Anterior cingulate cortex (tissue), 58 donors: ENCODE measurements at places on chromosomes 7 and 10.

DNA sequence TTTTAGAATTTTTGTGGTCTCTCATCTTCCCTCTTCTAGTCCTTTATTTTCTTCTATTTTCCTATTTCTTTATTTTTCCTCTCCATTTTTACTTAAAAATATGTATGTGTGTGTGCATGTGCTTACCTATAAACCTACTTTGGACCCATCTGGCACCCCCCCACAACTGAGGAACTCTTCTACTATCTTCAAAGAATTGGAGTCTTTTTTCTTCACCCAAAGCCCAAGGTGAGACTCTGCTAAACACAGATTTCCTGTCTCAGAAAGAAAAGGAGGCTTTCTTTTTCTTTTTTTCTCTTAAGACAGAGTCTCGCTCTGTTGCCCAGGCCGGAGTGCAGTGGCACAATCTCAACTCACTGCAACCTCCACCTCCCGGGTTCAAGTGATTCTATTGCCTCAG, 24.2 kb downstream of the PRTFDC1 start:
- no peak for DNase-seq

DNA sequence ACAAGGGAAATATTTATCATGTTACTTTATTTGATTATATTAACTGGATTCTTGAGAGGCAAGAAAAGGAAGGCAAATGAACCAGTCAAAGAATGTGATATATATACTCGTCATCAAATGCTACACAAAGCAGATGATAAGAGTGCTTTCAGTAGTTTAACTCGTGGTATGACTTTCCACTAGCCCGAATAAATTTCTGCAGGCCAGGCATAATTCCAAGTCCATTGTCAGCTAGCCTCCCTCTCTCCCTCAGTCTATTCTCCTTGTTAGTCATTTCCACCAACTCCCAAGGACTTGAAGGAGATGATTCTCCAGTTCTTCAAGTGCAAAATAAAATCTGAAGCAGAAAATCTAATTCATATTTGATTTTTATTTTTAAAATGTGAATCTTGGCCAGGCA, 190.5 kb downstream of the GLI3 start:
- no peak for DNase-seq

DNA sequence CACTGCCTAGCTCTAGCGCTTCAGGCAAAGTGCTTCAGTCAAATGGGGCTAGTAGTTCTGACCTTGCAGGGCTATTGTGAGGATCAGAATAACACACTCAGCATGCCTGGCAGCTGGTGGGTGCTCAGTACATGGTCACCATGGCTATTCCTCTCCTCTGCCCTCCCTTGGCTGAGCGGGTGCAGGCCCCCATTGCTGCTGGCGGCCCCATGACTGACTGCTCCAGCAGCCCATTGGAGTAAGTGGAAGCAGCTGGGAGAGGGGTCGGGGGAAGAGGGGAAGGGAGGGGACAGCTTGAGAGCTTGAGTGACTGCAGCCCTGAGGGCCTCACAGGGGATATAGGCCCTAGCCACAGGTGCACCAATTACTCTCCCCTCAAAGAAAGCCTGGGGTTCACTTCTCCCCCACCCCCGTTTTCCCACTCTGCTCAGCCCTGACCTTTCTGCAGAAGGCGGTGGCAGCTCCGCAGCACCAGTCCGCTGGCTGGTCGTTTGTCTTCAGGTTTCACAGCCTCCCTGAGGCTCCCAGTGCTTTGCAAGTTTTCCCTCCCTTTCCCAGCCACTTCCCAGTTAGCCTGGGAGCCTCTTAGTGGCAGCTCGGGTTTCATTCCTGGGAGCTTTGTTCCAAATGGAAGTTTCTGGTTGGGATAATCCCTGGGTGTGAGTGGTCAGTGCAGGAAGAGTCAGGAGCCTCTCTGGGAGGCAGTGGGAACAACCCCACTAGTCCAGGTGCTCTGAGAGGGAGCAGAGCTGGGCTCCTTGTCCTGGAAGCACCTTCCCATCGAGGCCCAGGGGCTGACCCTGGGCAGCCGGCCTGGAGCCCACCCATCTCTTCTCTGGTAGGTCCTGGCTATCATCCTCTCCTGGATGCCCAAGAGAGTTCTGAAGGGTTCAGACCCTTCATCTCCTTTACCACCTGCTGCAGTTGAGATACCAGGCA, 16.3 kb downstream of the FGF8 start:
- no peak for DNase-seq

GRCh38 chr7:73560109-73560835, 2.8 kb upstream of the BCL7B start:
- no peak for DNase-seq

GRCh38 chr7:151803841-151804240, 73.1 kb downstream of the PRKAG2 start:
- no peak for DNase-seq

- no peak for DNase-seq
These were observed 27.5 kb downstream of the VWA2 start for GRCh38 chr10:114266521-114266920.

DNA sequence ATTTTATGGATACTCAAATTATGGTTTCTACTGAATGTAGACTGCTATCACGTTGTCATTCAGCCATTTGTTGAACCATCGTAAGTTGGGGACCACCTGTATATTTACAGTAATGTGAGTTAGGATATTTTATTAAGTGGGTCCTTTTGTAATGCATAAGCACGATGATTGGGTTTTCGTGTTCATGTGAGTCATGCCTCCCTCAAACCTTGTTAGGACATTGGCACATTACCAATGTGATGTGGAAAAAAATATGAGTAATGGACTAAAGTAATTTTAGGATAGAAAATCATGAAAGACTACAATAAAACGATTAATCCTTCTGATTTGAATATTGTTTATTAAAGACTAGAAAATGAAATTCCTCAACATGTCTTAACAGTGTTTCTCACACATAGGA, 8.7 kb downstream of the SMC3 start:
- DNase-seq: no peak

- no peak for DNase-seq
These were observed 3.5 kb upstream of the ZNF282 start for GRCh38 chr7:149191851-149192250.

- DNase-seq: no peak
These were observed 143.8 kb downstream of the HGF start for GRCh38 chr7:81626008-81626407.

DNA sequence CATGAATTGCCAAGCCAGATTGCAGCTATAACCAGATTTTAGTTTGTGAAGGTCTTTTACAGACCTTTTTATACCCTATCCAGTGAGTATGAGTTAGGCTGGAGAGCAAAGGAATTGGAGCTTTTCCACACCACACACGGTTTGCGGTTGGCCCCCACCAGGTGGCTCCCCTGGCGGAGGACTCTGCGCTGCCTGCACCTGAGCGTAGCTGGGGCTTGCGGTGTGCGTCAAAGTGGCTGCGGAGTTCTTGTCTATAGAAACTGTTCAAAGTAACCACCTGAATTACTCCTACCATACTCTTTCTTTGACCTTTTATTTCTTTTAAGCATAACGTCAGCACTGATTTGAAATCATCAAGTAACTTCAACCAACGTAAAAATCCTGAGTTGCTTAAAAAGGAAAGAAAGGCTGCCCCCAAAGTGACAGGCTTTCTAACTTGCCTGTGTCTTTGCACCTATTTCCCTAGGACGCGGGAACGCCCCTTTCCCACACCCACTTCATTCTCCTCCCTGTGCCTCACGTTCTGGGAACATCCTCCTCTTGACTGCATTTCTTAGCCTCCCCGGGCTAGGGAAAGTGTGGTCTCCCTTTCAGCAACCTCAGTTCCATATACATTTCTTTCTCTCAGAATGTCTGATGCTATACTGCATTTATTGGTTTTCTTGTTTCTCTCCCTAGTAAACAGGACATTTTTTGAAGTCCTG, 47.6 kb upstream of the TMEM72 start:
- DNase-seq: no peak

GRCh38 chr7:123372368-123372767, 162.0 kb downstream of the IQUB start:
- DNase-seq: no peak

GRCh38 chr10:125951290-125951689, 54.9 kb downstream of the FANK1 start:
- DNase-seq: no peak

DNA sequence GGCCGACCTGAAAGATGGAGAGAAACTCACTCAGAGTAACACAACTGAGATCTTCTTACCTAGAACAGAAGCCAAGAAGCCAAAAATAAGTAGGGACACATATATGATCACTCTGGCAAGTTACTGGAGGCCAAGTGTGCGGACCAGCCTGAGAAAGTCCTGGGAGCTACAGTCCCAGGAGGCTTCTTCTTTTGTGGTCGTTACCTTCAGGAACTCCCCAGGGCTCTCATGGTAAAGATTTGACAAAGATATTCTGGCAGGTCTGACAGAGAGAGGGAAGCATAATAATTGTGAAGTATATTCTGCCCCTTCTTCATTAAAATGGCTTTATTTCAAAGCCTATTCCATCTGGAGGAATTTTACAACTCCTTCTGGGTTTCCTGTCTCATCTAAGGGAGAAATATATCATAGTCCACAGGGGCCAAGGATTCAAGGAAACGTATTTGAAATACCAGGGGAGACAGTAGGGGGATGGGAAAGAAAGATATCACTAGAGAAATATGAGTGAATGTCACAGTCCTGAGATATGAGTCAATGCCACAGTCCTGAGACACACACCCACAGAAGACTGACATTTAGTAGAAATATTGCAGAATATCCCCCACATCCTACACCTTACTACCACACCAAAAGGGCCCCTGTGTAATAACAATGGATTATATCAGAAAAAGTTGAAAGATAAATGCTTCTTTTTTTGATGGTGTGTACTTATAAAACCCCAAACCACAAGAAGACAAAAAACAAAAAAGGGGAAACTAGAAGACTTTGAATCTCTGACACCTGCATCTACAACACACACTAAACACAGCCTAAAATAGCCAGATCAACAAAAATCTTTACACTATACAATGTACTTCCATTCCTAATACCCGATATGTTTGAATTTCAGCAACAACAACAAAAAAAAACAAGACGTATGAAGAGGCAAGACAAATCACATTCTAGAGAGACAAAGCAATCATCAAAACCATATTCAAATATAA, 594.2 kb upstream of the NRG3 start:
- DNase-seq: no peak

- DNase-seq: no peak
These were observed 1.3 kb downstream of the HOXA9 start for GRCh38 chr7:27164045-27164366.

DNA sequence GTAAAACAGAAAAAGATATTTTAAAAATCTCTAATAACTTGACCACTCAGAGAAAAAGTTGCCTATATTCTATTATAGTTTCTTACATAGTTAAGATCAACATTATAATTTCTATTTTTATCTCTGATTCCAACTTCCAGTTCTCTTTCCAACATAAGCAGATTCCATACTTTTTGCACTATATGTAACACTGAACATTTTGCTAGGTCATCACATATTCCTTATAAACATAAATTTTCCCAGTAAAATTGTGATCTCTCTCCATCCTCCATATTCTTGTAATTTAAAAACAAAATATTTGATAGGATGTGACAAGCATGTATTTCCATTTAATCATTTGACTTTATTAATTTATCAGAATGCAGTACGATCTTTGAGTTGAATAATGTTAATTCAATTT, 170.4 kb upstream of the THSD7A start:
- no peak for DNase-seq

GRCh38 chr10:60944058-60944909, at the start of gene RHOBTB1:
Gene RHOBTB1, minus strand, starts transcription at chr10:60944185. Its CDS starts 32,643 bp downstream, at chr10:60911542.
- DNase-seq: peak; percentile 77

GRCh38 chr10:22795546-22795945, 81.2 kb upstream of the PIP4K2A start:
- DNase-seq: no peak

DNA sequence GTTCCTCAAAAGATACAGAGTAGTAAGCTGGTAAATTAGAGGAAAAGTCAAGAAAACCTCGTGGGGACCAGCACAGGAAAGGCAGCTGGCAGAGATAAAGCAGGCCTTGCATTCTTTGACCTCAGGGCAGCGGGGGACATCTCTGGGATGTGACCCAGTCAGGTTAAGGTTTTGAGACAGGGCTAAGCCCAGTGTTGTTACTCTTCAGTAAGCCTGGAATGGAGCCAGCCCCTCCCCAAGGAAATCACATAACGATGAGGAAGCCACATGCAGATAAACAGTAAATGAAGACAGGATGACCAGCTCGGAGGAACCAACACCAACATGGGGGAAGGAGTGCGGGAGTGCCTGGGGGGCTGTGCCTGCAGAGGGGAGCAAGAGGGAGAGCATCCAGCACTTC, 99.6 kb downstream of the JAZF1 start:
- no peak for DNase-seq

- DNase-seq: no peak
These were observed 6.2 kb downstream of the GIGYF1 start for GRCh38 chr7:100687751-100688300.

DNA sequence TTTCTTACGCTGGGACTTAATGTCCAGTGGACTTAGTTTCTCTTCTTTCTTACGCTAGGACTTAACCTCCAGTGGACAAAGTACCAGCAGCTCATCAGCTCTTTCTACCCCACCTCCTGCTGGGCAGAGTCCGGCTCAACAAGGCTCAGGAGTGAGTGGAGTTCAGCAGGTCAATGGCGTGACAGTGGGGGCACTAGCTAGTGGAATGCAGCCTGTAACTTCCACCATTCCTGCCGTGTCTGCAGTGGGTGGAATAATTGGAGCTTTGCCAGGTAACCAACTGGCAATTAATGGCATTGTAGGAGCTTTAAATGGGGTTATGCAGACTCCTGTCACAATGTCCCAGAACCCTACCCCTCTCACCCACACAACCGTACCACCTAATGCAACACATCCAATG, 199.7 kb downstream of the MLLT10 start:
- DNase-seq: no peak

DNA sequence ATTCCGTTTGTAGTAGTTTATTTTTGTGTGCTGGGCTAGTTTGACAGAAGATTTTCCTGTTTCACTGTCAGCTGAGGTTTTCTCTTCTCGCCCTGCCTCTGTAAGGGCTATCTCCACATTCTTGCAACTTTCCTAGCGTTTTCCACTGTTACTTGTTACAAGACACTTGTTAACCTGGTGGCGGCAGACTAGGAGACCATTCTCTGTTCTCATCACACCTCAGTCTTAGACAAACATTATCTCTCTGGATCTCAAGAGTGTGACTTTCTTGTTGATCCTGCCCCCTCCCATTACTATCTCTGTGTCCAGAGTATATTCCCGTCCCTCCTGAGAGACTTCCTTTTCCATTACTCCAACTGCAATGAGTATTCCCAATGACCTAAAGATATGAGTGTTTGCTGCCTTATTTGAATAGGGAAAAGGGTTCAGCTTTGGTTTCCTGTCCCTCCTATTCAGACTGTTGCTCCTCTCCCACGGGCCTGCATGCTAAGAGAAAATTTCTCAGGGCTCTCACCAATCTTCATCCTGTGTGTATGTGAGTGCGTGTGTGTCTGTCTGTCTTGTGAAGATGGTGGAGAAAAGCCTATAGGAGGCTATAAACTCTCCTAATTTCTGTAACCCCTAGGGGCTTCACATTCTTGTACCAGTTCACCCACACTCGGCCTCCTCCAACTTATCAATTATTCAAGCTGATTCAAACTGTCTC, 722.4 kb upstream of the POT1 start:
- no peak for DNase-seq

GRCh38 chr7:49911909-49912308, 138.5 kb downstream of the VWC2 start:
- DNase-seq: peak; percentile 3

- DNase-seq: no peak
These were observed 33.0 kb downstream of the WDR37 start for GRCh38 chr10:1089017-1089689.

- DNase-seq: no peak
These were observed 96.7 kb downstream of the PAXIP1 start for GRCh38 chr7:154906201-154906600.

- no peak for DNase-seq
These were observed 75.1 kb downstream of the MAD1L1 start for GRCh38 chr7:2157473-2158279.
